GF-D8 (cell line): ENCODE measurements at places on chromosomes 3 and 15.

- no peak for DNase-seq
Observed at GRCh38 chr3:195263925-195264600, 6.9 kb downstream of the XXYLT1 start.

DNA sequence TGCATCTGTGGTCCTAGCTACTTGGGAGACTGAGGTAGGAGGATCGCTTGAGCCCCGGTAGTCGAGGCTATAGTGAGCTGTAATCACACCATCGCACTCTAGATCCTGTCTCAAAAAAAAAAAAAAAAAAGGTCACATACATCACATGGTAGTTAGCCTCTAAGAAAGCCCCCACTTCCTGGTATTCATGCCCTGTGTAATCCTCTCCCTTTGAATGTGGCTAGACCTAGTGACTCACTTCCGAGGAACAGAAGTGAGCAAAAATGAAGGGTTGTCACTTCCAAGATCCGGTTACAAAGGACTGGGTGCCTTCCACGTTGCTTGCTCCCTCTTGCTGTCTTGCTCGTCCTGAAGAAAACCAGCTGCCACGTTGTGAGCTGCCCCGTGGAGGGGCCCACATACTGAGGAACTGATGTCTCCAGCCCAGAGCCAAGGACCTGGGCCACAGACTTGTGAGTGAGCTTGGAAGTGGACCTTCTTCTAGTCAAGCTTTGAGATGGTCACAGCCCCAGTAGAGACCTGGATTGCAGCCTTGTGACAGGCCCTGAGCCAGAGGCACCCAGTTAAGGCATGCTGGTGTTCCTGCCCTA is 12.6 kb upstream of the LCTL start:
- no peak for DNase-seq

DNA sequence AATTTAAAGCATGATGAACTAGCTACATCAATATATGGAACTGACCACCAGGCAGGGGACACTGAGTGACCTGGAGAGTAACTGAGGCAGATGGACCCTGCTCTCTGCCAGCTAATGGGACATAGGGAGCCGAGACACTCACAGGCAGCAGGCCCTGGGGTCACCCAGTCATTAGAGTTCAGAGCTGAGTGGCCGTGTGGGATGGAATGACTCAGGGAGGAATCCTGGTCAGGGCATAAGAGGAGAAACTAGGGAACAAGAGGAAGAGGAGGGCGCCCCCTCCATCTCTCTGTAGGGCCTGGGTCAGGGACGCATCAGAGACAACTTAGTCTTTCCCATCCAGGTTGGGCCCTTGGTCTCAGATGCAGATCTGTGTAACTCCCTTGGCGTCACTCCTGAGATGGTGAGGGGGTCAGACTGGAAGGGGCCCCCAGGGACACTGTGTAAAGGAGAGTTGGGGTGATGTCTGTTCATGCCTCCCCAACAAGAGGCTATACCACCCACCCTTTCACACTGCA is 39.8 kb downstream of the CCDC12 start:
- DNase-seq, result no peak

GRCh38 chr15:75348034-75348561 is 1.3 kb downstream of the NEIL1 start:
- DNase-seq, result no peak

DNA sequence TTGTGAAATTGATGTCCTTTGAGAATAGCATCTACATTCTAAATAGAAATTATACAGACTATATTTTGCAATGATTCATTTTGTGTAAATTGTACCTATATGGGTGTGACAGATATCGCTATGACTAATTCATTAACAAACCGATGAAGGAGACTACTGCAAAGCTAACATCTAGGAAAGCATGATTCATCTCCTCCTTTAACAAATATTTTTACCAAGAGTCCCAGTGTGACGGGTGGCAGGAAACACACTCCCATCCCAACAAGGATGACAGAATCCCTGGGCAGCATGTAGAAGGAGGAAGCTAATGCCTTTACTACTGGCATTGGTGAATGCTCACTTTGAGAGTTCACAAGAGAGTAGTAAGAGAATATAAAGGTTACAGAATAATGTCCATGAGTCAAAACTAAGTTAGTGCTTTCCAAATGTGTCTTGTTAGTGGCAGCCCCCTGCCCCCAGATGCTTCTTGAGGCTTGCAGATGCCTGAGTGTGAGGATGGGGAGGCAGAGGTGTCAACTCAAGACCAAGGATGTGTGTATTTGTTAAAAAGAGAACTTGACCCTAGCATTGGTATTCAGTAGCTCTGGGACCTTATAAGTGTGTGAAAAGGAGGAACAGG is 180.6 kb downstream of the FMN1 start:
- DNase-seq, result no peak

- peak; percentile 94 for DNase-seq
Observed at GRCh38 chr3:195259475-195260279, 11.3 kb downstream of the XXYLT1 start.

GRCh38 chr3:155326901-155327300 is 33.4 kb upstream of the STRIT1 start:
- no peak for DNase-seq

- DNase-seq, result no peak
Observed at GRCh38 chr3:160538895-160539294, 26.5 kb downstream of the KPNA4 start.

GRCh38 chr3:66910266-66911055 is 87.6 kb upstream of the KBTBD8 start:
- DNase-seq, result no peak

GRCh38 chr3:197333901-197334639 is 35.7 kb upstream of the DLG1 start:
- no peak for DNase-seq

DNA sequence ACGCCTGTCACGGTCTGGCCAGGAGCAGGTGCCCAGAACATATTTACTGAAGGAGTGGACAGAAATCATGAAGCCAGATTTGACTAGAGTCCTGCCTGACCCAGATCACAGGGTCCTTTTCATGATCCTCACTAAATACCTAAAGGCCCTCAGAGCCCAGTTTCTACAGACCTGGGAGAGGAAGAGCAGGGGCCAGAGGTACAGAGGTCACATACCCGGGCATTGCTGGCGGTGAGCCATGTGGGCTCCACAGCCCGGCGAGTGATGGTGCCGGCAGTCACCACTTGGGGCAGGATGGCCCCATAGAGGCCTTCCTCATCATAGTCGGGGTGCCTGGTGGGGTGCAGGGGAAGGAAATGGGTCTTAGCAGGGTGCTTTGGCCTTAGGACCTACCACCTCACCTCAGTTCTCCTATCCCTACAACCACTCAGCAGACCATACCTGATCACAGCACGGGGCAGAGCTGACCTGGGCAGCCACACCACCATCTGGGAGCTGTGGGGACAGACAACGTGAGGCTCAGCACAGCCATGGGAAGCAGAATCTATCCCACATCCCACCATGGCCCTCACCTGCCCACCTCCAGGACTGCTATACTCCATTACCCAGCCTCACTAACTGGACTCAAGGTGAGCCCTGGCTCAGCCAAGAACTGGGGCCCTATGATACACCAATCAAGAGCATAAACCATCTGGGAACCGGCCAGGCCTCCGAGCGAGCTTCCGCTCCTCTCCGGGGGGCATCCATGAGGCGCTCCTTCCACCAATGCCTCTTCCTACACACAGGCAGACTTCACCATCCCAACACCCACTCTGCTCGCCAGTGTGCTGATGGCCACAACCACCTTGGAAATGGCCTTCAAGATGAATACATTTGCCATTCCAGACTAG is 12.9 kb downstream of the POLG start:
- DNase-seq, result no peak

DNA sequence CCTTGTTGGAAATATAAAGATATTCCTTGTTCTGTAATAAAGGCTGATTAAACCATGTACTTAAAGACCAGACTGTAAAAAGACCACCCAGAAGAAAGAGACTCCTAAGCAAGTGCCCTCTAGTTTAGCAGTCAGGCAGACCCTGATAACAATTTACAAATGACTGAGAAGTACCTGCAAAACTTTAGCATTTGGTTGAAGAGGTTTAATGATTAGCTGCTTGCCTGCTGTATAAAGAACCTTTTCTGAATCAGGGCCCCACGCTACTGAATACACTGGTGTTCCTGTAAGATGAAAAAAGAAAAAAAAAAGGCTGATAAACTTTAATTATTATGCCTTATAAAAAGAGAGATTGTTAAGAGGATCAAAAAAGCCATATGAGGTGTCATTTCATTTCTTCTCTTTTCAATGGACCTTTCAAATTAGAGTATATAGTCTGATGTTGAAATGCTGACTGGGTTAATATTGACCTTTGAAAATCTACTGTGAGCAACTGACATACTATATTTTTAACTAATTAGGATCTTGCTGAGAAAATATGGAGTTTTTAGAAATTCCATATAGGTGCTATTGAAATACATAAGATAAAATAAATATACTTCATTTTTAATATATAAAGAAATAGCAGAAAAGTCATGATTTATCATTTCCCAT is 33.0 kb downstream of the IFT80 start:
- DNase-seq, result no peak

- DNase-seq, result peak; percentile 16
Observed at GRCh38 chr15:31357148-31357547, 30.5 kb downstream of the KLF13 start.

DNA sequence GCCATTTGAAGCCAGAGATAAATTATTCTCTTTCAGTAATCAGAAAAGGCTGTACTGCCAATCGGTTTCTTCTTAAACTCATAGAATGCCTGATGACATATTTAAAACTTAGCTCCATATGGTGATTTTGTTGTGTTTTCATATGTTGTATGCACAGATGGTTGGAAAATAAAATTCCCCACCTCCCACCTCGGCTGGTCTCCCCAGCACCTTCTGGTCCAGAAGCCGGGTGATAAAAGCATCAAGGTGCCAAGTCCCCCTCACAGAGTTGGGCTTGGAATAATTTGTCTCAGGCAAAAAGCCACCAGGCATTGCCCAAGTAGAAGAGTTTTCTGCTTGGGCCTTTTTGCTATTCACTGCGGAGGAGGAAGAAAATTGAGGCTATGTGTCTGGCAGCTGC is 18.4 kb downstream of the LARS2 start:
- no peak for DNase-seq

GRCh38 chr3:127560051-127560787 is 30.3 kb downstream of the TPRA1 start:
- peak; percentile 29 for DNase-seq

DNA sequence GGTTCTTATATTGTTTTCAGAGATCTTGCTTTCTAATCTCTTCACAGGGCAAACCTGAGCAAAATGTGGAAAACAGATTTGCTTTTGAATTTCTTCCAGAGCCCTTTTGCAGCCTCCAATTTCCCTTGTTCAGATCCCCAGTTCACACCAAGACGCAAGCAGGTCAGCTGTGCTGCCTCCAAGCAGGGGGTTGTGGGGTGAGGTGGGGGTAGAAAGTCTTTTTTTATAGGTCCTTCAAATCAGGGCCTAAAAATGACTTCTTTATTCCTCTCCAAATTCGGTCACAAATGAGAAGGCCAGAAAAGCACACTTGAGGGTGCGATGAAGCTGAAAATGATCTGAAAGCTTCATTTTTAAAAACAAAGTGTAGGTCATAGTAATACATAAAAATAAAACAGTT is 26.3 kb upstream of the AVEN start:
- no peak for DNase-seq

- DNase-seq, result no peak
Observed at GRCh38 chr15:55959744-55960447, 33.5 kb downstream of the NEDD4 start.

- no peak for DNase-seq
Observed at GRCh38 chr3:72489901-72490300, 358.3 kb downstream of the SHQ1 start.

DNA sequence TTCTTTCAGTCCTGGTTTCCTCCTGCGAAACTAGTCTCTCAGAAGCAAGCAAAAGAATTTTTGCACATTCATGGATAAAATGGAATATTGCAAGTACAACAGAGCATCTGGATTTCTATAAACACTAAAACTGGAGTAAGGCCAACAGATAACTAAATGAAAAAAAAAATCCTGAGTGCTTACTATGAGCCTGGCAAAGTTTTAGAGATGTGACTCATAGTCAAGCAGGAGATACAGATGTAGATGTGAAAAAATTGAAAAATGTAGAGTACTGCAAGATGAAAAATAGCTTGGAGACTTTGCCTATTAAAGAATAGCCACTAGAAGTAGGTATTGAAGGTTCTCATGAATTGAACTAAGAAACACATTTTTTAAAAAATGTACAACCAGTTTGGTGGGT is 397.4 kb downstream of the OTOL1 start:
- no peak for DNase-seq

DNA sequence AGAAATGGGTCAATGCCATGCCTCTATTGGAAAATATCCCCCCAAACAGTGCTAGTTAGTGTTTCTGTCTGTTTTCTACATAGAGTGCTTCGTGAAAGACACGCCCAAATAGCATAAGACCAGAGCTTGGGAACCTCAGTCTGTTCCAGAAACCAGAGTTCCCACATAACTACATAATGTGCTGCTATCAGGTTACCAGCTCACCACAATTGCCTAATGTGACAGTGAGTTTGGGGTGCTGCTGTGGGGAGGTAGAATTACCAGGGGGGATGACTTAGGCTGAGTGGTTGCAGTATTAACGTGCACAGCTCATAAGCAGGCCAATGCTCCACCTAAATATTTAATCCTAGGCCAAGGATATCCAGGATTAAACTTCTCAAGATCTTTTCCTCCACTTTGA is 39.2 kb downstream of the DUT start:
- no peak for DNase-seq

- DNase-seq, result no peak
Observed at GRCh38 chr3:178073366-178073765, 462.9 kb upstream of the KCNMB2 start.

- no peak for DNase-seq
Observed at GRCh38 chr3:184466413-184466960, 86.6 kb downstream of the CHRD start.

GRCh38 chr3:127984241-127984975 is 67.8 kb upstream of the SEC61A1 start:
- DNase-seq, result no peak

GRCh38 chr15:72179950-72180581 is 17.5 kb downstream of the GRAMD2A start:
- no peak for DNase-seq

- no peak for DNase-seq
Observed at GRCh38 chr15:93467337-93467736, 378.3 kb upstream of the RGMA start.

- no peak for DNase-seq
Observed at GRCh38 chr3:113912552-113913236, 35.1 kb upstream of the ZDHHC23 start.

GRCh38 chr15:39767921-39768320 is 14.7 kb downstream of the FSIP1 start:
- DNase-seq, result no peak

GRCh38 chr3:142509079-142509478 is 61.2 kb upstream of the XRN1 start:
- DNase-seq, result no peak

DNA sequence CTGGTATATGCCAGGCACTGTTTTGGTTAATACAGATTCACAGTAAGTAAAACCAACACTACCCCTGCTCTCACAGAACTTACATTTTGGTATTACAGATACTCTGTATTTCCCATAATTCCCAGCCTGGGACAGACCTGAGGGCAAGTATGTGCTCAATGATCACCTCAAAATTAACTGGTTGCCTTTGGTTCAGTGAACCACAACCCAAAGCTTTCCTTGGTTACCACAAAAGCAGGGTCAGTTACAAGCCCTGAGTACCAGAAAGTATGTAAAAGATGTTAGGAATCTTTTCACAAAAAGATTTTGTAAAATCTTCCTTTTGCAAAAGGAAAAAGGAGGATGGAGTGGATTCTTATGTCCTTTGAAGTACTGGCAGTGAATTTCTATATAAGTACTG is 72.2 kb upstream of the GUCA1C start:
- no peak for DNase-seq

- DNase-seq, result no peak
Observed at GRCh38 chr3:62036726-62037125, 336.6 kb downstream of the FEZF2 start.

- DNase-seq, result no peak
Observed at GRCh38 chr15:58748852-58749531, 515 bp downstream of the ADAM10 start.

- DNase-seq, result no peak
Observed at GRCh38 chr3:28971156-28971555, 309.7 kb upstream of the RBMS3 start.
